ENCODE measurements at places on chromosomes 16 and 17.

GRCh38 chr16:85480727-85481101 lies 132.4 kb upstream of the GSE1 start:
- no peak for DNase-seq

GRCh38 chr16:1620391-1620790 lies 8.2 kb downstream of the CRAMP1 start:
- no peak for DNase-seq

DNA sequence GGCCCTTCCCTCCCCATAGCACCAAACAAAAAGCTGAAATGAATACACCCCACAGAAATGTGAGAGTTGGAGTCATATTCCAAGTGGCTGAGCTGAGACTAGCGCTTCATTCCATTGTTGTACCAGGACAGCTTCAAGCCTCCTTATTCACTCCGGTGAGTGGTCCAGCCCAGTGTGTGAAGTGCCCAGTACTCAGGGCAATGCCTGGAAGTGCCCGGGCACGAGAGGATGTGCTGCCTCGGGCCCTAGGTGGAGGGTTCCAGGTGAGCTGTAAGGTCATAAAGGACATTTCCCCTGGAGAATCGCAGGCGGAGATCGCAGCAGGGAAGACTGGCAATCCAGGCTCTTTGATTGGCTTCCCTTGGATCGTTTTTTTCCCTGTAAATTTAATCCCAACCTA lies 5.4 kb upstream of the CYLD start:
- DNase-seq = no peak

GRCh38 chr17:56699186-56699894 lies 105.8 kb downstream of the NOG start:
- DNase-seq = peak; percentile 91

GRCh38 chr17:73738751-73739575 lies 94.7 kb upstream of the SDK2 start:
- DNase-seq = no peak

DNA sequence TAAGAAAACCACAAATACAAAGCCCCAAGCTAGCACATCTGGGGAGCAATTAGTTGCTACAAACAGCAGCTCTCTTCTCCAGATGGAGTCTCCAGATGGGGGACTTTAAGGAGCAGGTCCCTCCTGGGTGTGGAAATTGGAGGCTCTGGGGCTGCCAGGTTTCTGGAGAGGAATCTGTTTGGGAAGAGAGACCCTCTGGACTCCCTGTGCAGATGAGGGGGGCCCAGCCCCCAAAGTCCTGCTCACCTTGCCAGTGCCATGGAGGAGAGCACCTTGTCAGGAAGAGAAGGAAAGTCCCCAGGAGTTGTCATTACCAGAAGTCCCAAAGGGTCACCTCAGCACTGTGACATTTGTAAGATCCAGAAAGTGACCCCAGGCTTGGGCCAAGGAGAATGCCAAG lies 14.8 kb downstream of the TEKT5 start:
- DNase-seq = no peak

GRCh38 chr17:73513426-73513825 lies 130.8 kb downstream of the SDK2 start:
- no peak for DNase-seq

- no peak for DNase-seq
Observed at GRCh38 chr16:71954699-71955195, 45.5 kb downstream of the PKD1L3 start.

- no peak for DNase-seq
Observed at GRCh38 chr17:77320044-77320440, 179.3 kb downstream of the SEC14L1 start.

GRCh38 chr17:79255456-79255855 lies 180.8 kb downstream of the ENGASE start:
- no peak for DNase-seq

GRCh38 chr17:68398691-68399637 lies 58.3 kb downstream of the WIPI1 start:
- DNase-seq = peak; percentile 36

All from T1000 (cell line).